ENCODE measurements at places on chromosomes 7 and 10. TPM values are rescaled to one million over a fixed set of nuclear protein-coding genes. Genes with fewer than 3 reads are reported as not detected.

Gene CYP2W1
- total RNA-seq = not detected

Gene PPRC1
- 31.3 TPM for total RNA-seq

Gene CLDN3
- total RNA-seq = 51.6 TPM

Gene GIMAP1
- total RNA-seq = not detected

Gene ADIRF
- total RNA-seq = 259 TPM

Gene TYW1
- 12.8 TPM for total RNA-seq

Gene LRIT1
- not detected for total RNA-seq

Gene SFTPA1
- not detected for total RNA-seq

Gene SPDYE2B
- not detected for total RNA-seq

Measured in PC-3 (cell line).